CD4-positive, CD25-positive, alpha-beta regulatory T cell (primary cell): ENCODE measurements at places on chromosomes 1 and 21.

DNA sequence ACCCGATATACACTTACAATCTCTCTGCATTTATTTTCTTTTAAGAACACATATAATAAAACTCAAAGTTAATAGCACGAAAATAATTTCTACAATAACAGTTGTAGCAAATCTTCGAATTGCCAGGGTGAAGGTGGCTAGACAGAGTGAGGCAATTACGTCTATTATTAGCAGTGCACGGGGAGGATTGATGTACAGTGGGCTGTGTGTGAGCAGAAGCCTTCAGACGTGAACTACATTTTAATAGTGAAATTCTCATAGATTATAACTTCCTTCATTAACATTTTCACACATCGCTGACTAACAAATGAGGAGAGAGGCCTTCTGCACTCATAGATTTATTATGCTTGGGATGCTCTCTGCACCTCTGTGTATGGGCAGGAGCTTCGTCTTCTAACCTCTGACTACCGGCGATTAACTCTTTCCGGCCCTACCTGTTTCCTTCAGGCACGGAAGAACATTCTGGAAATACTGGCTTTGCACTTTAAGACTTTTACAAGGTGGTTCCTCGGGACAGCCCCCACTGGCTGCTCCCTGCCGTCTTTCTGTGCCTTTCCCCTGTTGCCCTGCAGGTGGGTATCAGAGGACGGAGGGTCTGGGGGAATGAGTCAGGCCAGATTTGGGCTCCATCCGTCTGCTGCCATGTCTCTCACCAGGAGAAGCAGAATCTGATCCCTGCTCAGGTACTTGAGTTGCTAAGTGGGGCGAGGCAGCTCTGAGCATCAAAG is 200.5 kb downstream of the CAMTA1 start:
- DNase-seq = no peak

GRCh38 chr1:162857850-162858249 is 3.1 kb downstream of the CCDC190 start:
- no peak for DNase-seq

GRCh38 chr1:244768186-244768585 is 67.3 kb upstream of the COX20 start:
- DNase-seq = no peak

DNA sequence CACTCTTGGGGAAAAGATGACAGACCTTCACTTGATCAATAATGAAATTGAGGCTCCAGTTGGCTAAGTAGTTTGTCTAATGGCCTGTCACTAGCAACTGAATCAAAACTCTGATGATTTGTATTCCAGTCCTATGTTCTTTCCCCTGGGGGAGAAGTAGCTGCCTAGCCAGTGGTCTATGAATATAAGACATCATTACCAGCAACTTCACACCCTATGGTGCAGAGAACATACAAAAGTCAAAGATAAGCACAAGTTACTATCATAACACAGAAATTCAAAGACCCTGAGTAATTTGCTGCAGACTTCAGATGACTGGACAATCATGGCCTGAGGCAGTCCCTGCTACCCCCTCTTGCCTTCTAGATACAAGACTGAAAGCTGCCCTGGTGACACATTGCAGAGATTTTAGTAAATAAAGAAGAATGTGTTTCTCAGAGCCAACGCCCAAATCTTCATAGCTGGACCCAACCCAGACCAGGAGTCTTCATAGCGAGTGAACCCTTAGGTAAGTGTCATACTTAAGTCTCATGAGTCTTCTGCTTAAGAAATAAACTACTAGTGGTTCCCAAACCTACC is 993 bp downstream of the PDZK1 start:
- no peak for DNase-seq

GRCh38 chr1:91529856-91530255 is 29.2 kb downstream of the CDC7 start:
- no peak for DNase-seq
